Lower leg skin (tissue), 4 donors: ENCODE measurements at places on chromosomes 4 and X. TPM values are rescaled to one million over a fixed set of nuclear protein-coding genes. Genes with fewer than 3 reads are reported as not detected.
A peak's percentile ranks its signal among the peaks of the same experiment; 100 is the strongest.

GRK4 gene
- 10.5 TPM for total RNA-seq

SHROOM4 gene
- 3.3 TPM for total RNA-seq

OPHN1 gene
- 4.9 TPM for total RNA-seq

CYBB gene
- total RNA-seq: 3.6 TPM

UGT2A1 gene
- 0.95 TPM for total RNA-seq

RRH gene
- total RNA-seq: not detected

NLGN4X gene
- total RNA-seq: 0.98 TPM

SAT1 gene
- 212 TPM for total RNA-seq

FAM236B gene
- total RNA-seq: not detected

NPNT gene
- total RNA-seq: 8.5 TPM

ANXA3 gene
- total RNA-seq: 16.4 TPM

DRD5 gene
- total RNA-seq: not detected

TMPRSS11F gene
- 22.3 TPM for total RNA-seq

TIMM17B gene
- total RNA-seq: 43.3 TPM

- no peak for DNase-seq
Measured at GRCh38 chr4:135777361-135777760, 1575.8 kb upstream of the PABPC4L start.

GRCh38 chr4:7759216-7759615 is 180.4 kb downstream of the AFAP1 start:
- no peak for DNase-seq

GRCh38 chrX:86379209-86379608 is 231.0 kb downstream of the DACH2 start:
- DNase-seq: no peak

GRCh38 chr4:153295131-153295755 is 49.2 kb upstream of the MND1 start:
- DNase-seq: no peak

DNA sequence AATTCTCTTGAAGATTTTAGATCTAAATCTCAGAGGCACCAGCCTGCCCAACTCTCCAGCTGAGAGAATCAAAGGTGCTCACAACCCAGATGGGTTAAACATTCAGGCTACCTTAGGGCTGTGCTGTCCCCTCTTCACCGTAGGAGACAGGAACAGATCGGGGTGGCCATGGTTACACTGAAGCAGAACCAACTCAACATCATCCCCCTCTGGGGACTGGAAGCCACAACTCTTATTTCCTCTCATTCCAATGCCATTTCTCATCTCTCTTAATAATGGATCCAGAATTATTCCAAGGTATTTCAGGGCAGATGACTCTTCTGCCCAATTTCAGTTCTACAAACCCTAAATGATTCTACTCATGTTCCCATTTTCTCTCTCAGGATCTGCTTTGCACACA is 109.7 kb downstream of the NKX6-1 start:
- no peak for DNase-seq

DNA sequence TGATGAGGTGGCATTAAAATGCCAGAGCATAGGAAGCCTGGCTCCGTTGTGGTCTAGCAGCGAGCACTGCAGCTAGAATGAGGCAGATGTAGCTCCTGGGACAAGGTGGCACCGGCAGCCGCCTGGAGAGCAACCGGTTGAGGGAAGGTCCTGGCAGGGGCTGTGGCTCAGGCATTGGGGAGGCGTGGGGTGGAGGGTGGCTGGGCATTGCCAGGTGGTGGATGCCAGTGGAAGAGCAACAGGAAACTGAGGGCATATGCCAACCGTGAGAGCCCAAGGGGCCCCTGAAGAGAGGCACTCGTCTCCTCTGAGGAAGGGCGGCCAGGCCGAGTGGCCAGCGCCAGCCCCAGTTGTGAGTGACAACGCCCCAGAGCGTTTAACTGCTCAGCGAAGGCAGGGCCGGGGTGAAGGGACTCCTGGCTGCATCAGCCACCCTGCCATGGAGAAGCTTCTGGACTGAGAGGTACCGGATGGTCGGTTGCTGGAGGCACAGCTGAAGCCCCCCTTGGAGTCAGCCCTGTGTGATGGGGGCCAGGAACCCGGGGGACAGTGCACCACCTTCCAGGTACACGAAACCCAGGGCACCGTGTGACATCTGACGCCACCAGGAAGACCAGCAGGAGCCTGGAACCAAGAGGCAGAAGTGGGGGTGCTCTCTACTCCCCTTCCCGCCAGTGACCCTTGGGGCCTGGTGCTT is 13.2 kb upstream of the PDE6B start:
- DNase-seq: no peak

DNA sequence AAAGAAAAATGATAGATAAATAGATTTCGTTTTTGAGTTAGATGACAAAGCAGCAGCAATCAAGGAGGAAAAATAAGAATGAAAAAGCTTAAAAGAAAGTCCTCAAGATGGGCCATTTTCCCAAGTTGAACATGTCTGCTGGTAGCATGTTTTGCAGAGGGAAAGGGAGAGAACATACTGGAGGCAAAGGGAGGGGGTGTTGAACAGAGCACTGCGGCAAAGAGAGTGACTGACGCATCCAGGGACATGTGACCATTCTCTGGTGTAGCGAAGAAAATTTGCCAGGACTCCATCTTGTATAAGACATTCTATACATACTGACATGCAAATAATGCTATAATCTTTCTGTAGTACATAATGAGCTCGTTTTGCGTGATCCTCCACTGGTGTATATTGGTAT is 1.2 kb downstream of the LINC00632 start:
- no peak for DNase-seq

GRCh38 chrX:107197319-107197718 is 8.9 kb downstream of the NUP62CL start:
- no peak for DNase-seq

GRCh38 chr4:18480928-18481327 is 459.4 kb upstream of the LCORL start:
- no peak for DNase-seq

DNA sequence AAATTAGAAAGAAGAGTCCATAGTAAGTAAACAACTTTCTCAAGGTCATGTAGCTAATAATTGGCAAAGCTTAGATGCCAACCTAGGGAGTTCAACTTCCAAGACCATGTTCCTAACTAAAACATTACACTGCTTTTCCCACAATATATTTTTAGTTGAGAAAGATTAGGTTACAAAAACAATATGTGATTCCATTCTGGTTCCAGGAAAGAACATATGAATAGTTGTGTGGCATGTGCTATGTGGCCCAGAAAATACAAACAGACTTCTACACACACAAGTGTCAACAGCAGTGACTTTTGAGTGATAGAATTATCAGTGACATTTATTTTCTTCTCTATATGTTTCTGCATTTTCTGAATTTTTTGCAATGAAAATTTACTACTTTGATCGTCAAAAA is 62.7 kb upstream of the EDNRA start:
- no peak for DNase-seq

DNA sequence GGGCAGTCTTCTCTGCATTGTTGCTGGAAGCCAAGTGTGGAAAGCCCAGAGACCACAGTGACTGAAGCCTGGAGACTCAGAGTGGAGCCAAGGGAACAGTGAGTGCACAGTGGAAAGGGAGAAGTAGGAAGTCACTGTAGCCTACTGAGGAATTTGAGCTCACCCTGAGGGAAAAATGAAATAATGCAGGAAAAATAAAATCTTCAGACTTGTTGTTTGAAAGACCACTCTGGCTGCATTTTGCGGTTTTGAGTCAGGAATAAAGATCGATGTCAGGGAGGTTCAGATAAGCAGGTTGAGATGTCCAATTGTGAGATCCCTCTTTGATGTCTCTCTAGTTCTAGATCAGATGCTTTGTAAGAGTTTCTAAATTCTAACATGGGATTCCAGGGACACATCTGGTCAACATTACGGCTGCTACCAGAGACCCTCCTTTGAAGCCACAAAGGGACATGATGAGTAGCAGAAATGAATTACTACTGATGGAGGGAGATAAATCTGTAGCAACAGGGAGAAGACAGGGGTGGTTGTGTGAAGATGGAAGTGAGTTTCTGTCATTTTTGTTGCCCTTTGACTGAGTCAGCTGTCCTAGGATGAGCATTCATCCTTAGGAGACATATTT is 8.4 kb downstream of the ADH4 start:
- DNase-seq: no peak

DNA sequence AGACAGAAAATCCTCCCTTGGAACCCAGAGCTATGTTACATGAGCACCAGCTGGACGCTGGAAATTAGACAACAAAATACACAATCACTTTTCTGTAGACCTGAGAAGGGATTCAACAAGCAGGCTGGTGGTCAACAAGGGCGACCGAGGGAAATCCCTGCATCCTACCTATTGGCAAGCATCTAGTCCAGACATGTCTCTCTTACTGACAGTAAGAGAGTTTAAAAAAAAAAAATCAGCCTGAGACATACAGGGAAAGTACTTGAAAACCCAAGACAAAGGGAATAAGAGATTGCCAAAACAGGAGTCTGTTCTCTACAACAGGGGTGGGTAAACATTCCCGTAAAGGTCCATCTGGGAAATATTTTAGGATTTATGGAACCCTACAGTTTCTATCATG is 108.0 kb downstream of the KDR start:
- DNase-seq: no peak

GRCh38 chr4:39637586-39638353 is 895 bp downstream of the SMIM14 start:
- peak; percentile 29 for DNase-seq

DNA sequence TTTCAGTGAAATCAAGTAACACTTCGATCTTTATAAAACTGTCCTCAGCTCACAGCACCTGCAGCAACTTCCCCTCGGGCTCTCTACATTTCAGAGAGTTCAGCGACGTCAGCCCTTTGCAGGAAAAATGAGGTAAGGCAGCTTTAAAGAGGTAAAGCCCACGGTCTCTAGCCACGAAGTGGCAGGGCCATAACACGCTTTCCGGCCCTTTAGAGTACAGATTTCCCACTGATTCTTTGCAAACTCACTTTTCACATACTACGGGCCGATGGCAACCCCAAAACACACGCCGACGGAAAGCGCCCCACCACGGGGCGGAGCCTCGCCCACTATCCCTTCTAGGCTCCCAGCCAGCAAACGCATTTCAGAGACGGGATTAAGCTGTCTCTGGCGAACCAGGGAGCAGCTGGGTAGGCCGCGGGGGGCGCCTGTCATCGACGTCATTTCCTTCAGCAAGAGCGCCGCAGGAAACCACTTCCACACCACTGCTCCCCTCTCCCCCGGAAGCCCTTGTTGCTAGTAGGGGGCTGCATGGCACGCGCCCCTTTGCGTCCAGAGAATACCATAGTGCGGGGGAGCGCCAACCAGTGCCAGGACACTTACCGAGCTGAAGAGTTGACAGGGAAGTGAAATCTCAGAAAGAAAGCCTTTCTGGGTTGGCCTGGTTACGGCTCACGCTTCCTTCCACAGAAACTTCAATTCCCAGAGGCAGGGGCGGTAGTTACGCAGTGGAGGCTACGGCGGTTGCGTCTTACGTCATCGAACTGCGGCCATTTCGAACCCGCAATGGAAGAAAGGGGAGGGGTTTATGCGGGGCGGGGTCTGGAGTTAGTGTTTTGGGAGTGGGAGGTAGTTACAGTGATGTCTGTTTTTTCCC is at the start of gene TRMT10A:
TRMT10A (minus strand) TSS at position 730 of the 877 bp plus-strand sequence. CDS start 4,701 bp downstream, outside the sequence.
- DNase-seq: peak; percentile 99

GRCh38 chr4:119540249-119540648 is 88.4 kb downstream of the PDE5A start:
- no peak for DNase-seq

DNA sequence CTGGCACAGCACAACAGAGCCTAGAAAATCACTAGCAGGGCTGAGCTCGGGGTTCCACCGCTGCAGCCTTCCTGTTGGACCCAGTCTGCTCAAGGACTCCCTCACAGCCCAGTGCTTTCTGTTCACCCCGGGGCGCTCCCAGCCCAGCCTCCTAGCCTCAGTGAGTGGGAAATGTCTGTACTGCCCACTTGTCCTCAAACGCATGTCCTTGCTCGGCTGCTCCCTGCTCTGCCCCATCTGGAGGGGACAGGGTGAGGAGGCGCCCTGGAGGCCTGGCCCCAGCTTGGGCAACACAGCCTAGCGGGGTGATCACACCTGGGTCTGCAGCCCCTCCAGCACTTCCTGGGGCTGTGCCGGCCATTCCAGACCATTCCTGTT is 11.9 kb upstream of the CCNQ start:
- no peak for DNase-seq

- no peak for DNase-seq
Measured at GRCh38 chrX:11791090-11791489, 33.1 kb downstream of the MSL3 start.

GRCh38 chr4:156958276-156959074 is 13.1 kb downstream of the PDGFC start:
- DNase-seq: no peak

- DNase-seq: peak; percentile 91
Measured at GRCh38 chrX:155056877-155057792, 13.8 kb downstream of the CMC4 start.

- DNase-seq: no peak
Measured at GRCh38 chrX:40537310-40537709, 43.5 kb upstream of the ATP6AP2 start.

GRCh38 chr4:153790962-153791551 is 2.2 kb upstream of the SFRP2 start:
- no peak for DNase-seq

DNA sequence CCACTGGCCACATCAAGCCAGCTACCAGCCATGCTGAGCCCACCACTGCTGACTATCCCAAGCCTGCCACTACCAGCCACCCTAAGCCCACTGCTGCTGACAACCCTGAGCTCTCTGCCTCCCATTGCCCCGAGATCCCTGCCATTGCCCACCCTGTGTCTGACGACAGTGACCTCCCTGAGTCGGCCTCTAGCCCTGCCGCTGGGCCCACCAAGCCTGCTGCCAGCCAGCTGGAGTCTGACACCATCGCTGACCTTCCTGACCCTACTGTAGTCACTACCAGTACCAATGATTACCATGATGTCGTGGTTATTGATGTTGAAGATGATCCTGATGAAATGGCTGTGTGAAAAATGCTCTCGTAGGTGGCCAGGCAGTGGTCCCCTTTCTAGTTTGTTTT is 4.7 kb downstream of the GPR50 start:
- no peak for DNase-seq

GRCh38 chrX:68995780-68996551 is 167.1 kb downstream of the EFNB1 start:
- DNase-seq: peak; percentile 85

GRCh38 chr4:118910221-118910620 is 21.6 kb downstream of the SYNPO2 start:
- no peak for DNase-seq

- DNase-seq: no peak
Measured at GRCh38 chrX:155995321-155995875, 2.1 kb upstream of the IL9R start.

DNA sequence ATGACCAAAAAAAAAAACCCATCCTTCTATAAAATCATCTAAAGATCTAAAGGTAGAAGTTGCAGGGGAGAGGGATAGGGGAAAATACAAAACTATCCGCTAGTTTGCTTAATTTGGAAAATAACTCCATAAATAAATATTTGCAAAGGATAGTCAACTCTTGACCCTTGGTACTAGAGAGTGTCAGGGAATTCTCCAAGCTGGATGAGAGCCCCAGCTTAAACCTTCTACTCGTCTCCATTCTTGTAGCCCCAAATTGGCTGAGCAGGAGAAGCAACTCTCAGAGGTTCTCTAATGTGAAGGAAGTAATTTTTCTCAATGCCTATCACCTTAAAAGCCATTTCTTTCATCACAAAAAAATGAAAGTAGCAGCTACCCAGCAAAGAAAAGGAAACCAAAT is 35.2 kb downstream of the ACSL4 start:
- no peak for DNase-seq

- DNase-seq: peak; percentile 63
Measured at GRCh38 chr4:2623442-2623841, 87.0 kb downstream of the FAM193A start.

- DNase-seq: no peak
Measured at GRCh38 chr4:138611017-138611416, 368.9 kb upstream of the SLC7A11 start.
